Omental fat pad (tissue), 4 donors: ENCODE measurements at places on chromosomes 12 and 14.

DNA sequence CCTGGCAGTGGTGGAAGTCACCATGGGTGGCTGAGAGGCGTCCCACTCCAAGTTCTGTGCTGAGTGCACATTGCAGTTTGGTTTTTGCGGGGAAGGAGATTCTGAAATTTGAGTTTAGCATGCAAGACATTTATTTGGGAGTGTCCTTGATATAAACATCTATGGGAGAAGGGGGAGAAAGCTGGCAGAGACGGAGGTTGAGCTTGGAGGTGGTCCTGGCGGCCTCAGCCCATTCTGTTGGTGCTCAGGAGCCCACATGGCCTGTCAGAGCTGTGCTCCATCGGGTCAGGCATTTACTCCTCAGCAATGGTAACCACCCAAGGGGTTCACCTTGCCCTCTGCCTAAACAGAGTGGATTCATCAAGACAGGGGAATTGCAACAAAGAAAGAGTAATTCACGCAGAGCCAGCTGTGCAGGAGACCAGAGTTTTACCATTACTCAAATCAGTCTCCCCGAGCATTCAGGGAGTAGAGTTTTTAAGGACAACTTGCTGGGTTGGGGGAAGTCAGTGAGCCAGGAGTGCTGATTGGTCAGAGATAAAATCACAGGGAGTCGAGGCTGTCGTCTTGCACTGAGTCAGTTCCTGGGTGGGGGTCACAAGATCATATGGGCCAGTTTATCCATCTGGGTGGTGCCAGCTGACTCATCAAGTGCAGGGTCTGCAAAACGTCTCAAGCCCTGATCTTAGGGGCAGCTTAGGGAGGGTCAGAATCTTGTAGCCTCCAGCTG lies 323.3 kb upstream of the TMEM132C start:
- no peak for DNase-seq

GRCh38 chr12:80033448-80033847 lies 65.9 kb upstream of the OTOGL start:
- DNase-seq: no peak

GRCh38 chr12:62434494-62435302 lies 31.9 kb upstream of the MON2 start:
- no peak for DNase-seq

DNA sequence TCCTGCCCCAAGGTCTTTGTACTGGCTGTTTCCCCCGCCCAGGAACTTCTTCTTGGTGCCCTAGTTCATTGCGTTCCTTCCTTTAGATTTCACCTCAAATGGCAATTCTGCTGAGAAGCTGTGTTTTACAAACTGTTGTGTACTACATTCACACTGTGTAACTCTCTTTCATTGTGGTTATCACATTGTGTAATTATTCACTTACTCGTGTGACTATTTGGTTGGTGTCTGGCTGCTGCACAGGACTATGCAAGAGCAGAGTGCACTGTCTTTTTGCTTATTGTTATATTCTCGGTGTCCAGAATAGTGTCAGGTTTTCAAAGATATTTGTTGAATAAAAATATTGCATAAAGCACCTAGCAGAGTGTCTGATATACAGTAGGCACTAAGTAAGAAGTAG lies 177.2 kb upstream of the PRICKLE1 start:
- no peak for DNase-seq

DNA sequence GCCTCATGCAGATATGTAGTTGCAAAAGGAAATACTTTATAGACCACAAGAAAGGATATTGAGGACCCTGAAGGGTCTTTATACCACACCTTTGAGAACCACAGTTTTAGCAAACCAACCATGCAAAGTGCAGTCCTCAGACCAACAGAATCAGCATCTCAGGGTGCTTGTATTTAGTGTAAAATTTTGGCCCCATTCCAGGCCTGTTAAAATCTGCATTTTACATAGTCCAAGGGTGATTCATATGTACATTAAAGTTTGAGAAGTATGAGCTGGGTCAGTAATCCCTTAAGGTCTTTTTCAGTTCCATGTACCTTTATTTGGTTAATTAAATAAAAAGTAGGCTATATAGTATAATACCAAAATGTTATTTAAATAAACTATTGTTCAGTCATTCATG lies 91.2 kb downstream of the WNK1 start:
- no peak for DNase-seq

DNA sequence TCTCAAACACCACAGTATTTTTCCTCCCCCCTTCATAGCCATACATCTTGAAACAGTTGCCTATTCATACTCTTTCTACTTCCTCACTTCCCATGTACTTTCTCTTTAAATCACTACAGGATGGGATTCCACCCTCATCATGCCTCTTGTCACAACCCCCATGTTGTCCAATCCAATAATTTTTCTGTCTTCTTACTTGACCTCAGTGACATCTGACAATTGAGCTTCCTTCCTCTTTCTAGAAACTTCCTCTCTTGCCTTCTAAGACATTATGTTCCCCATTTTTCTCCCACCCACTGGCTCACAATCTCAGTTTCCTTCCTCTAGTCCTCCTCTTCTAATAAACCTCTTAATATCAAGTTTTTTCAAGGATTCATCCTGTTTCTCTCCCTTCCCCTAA lies 5.3 kb downstream of the C2CD5 start:
- no peak for DNase-seq
